ENCODE measurements at places on chromosomes 7 and 10. TPM values are rescaled to one million over a fixed set of nuclear protein-coding genes. Genes with fewer than 3 reads are reported as not detected.

Gene ARMC10
- 20.8 TPM for total RNA-seq

Gene ASB10
- 30.0 TPM for total RNA-seq

Gene IDI2
- total RNA-seq = 0.49 TPM

Gene SFMBT2
- total RNA-seq = 11.0 TPM

Gene OR2A7
- 0.28 TPM for total RNA-seq

Gene PDZD7
- total RNA-seq = 0.17 TPM

Gene TMEM176A
- total RNA-seq = 32.6 TPM

Gene TMEM176B
- total RNA-seq = 42.7 TPM

DNA sequence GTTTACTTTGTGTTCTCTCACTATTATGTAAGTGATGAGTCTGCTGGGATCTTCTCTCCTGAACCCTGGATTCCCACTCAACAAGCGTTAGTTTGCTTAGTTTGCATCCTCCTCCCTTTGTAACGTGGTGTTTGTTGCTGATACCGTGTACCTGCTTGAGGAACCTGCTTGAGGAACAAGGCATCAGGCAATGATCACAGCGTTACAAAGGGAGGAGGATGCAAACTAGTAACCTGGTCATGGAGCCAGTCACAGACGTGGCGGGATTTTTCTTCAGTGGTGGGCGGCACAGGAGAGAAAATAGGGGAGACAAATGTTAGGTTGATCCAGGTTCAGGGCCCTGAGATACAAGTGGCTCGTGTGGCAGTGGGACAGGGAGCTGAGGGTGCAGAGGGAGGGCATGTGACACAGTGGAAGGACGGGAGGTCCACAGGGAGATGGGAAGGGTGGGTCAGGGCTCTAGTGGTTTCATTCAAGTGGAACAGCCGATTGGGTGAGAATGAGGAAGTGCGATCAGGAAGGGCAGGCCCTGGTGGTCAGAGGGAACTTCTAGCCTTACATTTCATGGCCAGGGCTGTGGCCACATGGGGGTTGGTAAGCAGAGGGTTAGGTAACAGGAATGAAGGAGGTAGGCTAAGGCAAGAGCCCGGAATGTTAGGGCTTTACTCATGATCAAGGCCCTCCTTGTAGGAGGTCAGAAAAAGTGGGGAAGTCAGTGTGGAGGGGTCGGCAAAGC is 38.0 kb downstream of the SNX10 start:
- DNase-seq = peak; percentile 32

GRCh38 chr7:125357676-125358455 is 428.2 kb upstream of the POT1 start:
- no peak for DNase-seq

DNA sequence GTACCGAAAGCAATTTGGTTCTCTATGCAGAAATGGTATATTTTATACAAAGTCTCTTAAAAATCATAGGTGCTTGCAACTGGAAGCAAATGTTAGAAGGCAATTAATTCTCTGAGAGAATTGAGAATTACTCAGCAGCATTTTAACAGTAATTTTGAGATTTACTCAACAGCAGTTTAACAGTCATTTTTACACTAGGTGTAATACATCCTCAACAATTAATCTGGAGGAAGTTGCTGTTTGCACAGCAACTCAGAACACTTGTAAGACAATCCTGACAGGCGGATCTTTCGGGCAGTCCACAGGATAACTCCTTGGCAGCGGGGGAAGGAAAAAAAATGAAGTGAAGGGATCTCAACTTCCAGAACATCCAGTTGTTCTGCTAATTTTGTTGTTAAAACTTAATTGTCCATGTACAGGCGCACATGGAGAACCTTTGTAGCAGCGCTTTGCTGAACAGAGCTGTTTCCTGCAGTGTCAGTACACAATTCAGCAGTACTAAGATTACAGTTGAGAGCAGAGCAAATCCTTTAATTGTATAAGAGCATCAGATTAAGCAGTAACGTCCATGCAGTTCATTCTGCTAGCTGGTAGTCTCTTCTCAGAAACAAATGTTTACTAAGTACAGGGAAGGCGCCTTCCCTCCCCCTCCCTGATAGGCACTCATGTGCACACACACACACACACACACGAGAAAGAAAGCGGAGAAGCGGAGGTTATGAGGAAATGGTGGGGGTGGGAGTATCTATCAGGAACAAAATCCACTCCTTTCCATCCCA is 43.8 kb downstream of the ENO4 start:
- DNase-seq = no peak

GRCh38 chr10:50437248-50437647 is 185.9 kb upstream of the ASAH2 start:
- no peak for DNase-seq

DNA sequence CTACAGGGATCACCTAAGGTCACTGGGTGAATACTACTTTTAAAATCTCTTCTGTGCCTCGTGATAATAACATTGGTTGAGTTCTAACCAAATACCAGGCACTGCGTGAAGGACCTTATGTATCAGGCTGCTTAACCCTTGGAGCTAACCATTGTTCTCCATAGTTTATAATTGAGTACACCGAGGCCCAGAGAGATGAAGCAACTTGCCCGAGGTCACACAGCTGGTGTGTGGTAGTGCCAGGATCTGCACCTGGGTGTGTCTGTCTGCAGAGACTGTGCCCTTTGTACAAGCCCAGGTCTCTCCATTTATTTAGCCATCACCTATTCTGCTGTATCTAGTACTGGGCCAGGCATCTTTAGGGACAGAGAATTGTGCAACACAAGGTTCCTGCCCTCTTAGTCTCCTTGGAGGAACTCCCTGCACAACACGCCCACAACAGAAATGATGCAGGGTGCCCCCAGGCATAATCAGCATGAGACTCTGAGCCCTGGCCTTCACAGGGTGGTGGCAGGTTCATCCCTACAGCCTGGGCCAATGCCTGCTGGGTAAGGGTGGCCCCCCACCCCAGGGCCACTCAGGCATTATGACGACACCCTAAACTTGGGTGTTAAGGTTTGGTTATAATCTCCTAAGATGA is 31.5 kb downstream of the UNC5B start:
- no peak for DNase-seq

DNA sequence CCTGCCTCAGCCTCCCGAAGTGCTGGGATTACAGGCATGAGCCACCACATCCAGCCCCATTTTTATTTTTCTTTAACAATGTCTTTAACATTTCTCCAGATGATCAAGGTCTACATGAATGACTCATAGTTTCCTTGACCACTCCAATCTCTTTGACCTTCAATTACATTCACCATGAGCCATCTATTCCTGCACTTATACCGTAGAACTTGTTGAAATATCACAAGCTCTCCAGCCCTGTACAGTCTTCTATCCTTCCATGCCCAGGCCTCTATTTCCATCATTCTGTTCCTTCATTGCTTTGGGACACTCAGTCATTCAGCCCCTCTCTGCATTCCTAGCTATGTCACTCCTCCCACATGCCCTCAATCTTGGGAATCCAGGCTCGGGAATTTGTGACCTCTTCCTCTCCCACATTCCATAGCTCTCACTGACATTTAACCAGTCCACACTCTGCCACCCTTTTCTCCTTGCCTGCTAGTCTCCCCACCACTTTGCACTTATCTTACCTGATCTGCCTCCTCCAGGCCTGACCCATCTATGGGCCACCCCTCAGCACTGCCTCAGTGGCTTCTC is 151.8 kb upstream of the STK17A start:
- DNase-seq = no peak

- DNase-seq = no peak
These were observed 239.3 kb downstream of the THSD7A start for GRCh38 chr7:11592699-11593098.

DNA sequence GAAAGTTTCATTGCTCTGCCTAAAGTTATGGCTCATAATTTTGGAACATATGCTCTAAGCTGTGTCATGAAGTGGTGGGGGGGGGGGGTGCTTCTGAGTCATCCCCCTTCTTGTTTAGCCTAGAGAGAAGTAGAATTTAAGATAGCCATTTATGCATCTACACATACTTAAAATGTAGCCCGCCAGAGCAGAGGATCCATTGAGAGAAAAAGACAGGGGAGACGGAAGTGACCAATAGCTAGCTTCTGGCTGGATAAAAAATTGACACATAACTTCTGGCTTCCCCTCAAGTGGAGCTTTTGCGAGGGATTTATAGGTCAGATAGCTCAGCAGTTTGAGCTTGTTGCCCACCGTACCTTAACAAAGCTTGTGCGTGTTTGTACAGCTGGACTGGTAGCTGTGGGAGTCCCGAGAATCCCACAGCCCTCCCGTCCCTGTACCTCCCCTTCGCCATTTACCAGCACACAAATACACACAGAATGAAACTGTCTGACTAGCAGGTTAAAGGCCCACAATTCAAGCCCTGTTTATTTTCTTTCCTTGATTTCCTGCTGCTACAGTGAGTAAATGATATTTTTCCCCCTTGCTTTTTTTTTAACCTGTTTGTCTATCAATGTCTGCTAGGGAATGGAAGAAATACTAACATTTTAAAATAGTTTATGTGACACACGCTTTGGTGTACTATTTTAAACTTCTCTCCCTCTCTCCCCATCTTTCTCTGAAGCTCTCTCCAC is 232.6 kb upstream of the FERD3L start:
- DNase-seq = no peak

GRCh38 chr10:24439935-24440334 is 231.0 kb downstream of the KIAA1217 start:
- no peak for DNase-seq

DNA sequence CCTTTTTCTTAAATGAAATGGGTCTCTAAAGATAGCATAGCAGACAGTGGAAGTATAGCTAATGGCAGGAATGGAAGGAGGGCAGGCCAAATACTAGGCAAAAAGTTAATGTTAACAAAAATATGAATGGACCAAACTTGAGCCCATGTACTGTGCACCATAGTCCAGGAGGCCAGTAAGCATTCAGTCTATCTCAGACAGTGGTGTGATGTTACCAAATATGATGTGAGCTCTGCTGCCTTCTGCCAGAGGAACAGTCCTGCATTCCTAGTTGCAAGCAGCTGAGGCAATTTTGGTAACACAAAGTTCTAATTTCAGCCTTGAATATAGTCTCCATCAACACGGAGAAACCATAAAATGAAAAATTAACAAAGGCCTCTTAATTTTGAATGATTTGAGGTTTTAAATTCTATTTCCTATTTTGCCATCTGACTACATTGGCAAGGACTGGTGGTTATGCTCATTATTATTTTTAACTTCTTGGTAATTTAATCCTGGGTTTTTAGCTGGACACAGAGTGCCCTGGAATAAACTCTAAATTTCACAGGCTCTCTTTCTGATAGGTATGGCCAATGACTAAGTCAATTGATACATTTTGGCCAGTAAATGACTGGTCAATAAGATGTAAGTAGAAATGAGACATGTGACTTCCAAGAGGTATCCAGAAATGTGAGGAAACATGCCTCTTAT is 317.0 kb upstream of the MYO3A start:
- DNase-seq = no peak

- no peak for DNase-seq
These were observed 15.1 kb downstream of the GSAP start for GRCh38 chr7:77401002-77401401.

GRCh38 chr7:104958371-104958865 is 55.6 kb upstream of the KMT2E start:
- no peak for DNase-seq

- DNase-seq = no peak
These were observed 46.3 kb downstream of the PHYHIPL start for GRCh38 chr10:59222788-59223187.

DNA sequence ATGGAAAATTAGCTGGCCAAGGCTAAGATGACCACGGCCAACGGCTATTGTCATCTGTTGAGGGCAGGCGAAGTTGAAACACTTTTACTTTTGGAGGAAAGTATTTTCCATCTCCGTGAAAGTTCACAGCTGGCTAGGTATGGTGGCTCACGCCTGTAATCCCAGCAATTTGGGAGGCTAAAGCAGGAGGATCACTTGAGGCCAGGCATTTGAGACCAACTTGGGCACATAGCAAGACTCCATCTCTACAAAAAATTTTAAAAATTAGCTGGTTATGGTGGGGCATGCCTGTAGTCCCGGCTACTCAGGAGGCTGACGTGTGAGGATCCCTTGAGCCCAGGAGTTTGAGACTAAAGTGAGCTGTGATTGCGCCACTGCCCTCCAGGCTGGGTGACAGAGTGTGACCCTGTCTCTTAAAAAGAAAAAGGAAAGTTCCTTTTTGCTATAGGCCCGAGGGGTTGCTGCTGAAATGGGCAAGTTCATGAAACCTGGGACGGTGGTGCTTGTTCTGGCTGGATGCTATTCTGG is 85.5 kb upstream of the MKLN1 start:
- DNase-seq = no peak

DNA sequence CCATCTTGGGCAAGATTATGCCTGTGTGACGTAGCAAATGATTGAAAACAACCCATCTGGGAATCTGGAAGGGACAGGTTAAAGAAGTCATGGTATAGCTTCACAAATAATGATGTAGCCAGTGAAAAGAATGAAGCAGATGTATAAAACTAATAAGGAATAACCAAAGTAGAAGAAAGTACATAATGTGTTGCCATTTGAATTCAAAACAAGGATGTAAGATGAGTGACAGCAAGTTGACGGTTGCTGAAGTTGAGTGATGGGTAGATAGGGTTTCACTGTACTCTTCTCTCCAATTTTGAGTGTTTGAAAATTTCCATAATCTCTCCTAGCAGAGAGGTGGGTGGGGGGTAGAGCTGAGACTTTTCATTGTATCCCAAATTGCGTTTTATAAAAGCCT is 133.6 kb downstream of the FANK1 start:
- no peak for DNase-seq

GRCh38 chr10:34985823-34986222 is 104.3 kb downstream of the CUL2 start:
- DNase-seq = no peak

- DNase-seq = no peak
These were observed 129.5 kb downstream of the ZNF716 start for GRCh38 chr7:57579454-57579853.
